DMS 273 treated with DMSO at 0.1 percent for 48 hours (cell line): ENCODE measurements at places on chromosomes 12 and 14.

DNA sequence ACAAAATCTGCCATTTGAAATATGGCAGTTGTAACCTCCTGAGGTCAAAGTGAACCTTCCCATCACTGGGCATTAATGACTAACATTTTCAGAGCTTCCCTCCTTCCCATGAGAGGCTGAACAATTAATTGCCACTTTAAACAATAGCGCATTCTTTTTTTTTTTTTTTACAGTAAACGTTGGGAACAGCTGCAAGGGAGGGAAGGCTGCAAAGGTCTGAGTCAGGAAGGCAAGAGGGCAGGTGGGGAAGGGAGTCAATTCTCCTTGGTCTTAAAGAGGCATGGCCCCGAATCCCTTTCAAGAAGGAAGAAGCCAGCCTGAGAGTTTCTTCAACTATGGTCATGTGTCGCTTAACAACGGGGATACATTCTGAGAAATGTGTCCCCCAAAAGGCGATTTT is 41.0 kb upstream of the PLEKHG3 start:
- no peak for DNase-seq

- DNase-seq, result no peak
Measured at GRCh38 chr12:96502949-96503532, 13.7 kb downstream of the CFAP54 start.

- DNase-seq, result no peak
Measured at GRCh38 chr12:124440841-124441381, 126.5 kb downstream of the NCOR2 start.

DNA sequence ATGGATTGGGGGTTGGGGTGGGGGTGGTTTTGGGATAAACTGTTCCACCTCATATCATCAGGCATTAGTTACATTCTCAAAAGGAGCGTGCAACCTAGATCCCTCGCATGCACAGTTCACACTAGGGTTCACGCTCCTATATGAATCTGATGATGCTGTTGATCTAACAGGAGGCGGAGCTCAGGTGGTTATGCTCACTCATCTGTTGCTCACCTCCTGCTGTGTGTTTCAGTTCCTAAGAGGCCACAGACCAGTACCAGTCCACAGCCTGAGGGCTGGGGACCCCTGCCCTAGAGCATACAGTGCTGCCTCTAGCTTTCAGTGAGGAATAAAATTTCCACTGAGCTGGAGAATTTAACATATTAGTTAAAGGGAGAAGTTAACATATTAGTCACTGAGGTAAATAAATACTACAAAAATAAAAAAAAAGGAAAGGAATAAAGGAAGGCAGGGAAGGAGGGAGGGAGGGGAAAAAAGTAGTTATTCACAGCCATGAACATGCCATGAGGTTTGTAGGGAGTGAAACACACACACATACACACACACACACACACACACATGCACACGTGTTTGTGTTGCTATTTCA is 612.7 kb upstream of the TBX3 start:
- DNase-seq, result no peak

- no peak for DNase-seq
Measured at GRCh38 chr12:108459149-108459548, 55.9 kb upstream of the FICD start.

GRCh38 chr14:90536092-90536491 is 139.3 kb downstream of the CALM1 start:
- DNase-seq, result no peak

- DNase-seq, result no peak
Measured at GRCh38 chr12:2732290-2732689, 62.5 kb upstream of the FKBP4 start.
